Activated T-helper 1 cell treated with anti-CD3 and anti-CD28 coated beads, Interleukin-2, amount 50 U/mL, for 16 hours (primary cell): ENCODE measurements at places on chromosomes 3 and 15.

- DNase-seq = no peak
These were observed 26.4 kb upstream of the SKIL start for GRCh38 chr3:170331143-170331542.

GRCh38 chr15:84988909-84989644 is 7.4 kb downstream of the PDE8A start:
- DNase-seq = no peak

DNA sequence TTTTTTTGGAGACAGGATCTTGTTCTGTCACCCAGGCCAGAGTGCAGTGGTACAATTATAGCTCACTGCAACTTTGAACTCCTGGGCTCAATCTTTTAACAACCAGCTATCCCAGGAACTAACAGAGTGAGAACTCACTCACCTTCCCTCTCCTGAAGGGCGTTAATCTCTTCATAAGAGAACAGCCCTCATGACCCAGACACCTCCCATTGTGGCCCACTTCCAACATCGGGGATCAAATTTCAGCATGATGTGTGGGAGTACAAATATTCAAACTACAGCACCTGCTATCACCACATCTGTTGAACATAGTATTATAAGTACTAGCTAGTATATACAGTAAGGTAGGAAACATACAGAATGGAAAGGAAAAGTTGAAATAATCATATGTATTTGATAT is 132.5 kb downstream of the DOCK3 start:
- DNase-seq = no peak

- DNase-seq = no peak
These were observed 640.4 kb upstream of the ROBO1 start for GRCh38 chr3:80408030-80408721.

- DNase-seq = no peak
These were observed at the start of gene PCOLCE2 for GRCh38 chr3:142888481-142889211. Gene PCOLCE2 (minus strand): TSS chr3:142889083. CDS start chr3:142888896, 187 bp downstream.

DNA sequence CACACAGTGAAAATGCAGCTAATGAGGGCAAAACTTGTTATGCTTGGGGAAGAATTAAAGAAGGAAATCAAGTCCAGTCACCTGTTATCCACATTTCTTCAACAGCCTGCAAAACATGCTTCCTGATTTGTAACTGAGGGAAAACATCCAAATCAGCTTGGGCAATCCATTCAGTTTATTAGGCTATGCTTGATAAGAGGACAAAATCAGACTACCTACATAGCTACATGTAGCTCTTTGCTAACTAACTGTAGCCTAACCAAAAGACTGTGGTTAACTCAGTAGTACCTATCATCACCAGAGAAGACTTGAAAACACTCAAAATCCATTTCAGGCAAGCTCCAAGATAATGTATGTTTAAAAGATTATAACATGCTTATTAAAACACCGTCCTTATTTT is 436.4 kb downstream of the SHQ1 start:
- DNase-seq = no peak

DNA sequence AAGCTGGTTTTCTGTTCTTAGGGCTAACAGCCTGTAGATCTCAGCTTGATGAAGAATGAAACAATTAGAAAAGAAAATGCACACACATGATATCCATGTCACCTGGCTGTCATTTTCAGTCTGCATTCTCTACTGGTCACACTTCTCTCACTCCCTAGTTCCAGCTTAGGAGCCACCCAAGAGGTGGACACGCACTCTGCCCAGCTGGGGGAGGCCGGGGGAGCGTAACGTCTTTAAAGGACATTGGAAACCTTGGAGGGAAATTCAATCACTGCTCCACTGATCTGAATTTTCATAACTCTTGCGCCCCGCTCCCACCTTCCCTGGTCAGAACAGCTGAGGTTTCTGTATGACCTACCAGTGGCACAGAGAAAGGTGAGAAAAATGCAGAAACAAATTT is 79.7 kb downstream of the RAB11A start:
- no peak for DNase-seq

GRCh38 chr3:43862992-43863805 is 172.5 kb downstream of the ABHD5 start:
- DNase-seq = no peak

DNA sequence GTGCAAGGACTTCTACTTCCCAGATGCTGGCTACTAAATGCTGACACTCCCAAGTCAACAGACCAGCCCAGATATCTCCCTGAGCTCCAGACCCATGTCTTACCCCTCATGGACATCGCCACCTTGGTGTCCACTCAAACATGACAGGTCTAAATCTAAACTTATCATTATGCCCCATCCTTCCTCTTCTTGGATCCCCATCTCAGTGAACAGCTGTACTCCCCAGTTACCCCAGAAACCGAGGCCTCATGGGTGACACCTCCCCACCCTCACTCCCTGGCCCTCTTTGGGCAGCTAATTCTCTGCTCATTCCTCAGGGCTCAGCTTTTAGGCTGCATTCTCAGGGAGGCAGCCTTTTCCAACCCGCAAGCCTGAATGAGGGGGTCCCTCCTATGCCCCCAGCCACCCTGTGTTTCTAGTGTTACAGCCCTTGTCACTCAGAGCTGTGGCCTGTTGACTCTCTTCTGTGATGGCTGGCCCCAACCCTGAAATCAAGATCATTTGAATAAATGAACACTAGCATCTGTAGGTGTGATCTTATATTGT is 5.4 kb downstream of the EHD4 start:
- no peak for DNase-seq

GRCh38 chr3:78511840-78512239 is 1256.0 kb downstream of the ROBO1 start:
- no peak for DNase-seq

GRCh38 chr3:124044956-124045355 is 53.0 kb upstream of the ROPN1 start:
- no peak for DNase-seq

DNA sequence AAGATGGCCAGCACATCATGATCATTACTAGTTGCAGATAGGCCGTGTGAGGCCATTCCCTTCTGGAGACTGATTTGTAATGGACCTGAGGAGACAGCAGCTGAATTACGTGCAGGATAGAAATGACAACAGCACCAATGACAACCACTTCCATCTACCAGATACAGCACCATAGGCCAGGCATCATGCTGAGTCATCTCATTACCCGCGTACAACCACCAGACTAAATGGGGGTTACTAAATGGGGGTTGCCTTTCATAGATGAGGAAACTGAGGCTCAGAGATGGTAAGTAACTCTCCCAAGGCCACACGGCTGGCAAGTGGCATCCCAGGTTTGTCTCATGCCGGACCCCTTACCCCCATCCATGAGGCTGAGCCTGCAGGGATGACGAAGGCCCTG is 32.8 kb upstream of the FAM107A start:
- DNase-seq = no peak

- DNase-seq = no peak
These were observed 4.6 kb upstream of the DAG1 start for GRCh38 chr3:49465270-49466034.

DNA sequence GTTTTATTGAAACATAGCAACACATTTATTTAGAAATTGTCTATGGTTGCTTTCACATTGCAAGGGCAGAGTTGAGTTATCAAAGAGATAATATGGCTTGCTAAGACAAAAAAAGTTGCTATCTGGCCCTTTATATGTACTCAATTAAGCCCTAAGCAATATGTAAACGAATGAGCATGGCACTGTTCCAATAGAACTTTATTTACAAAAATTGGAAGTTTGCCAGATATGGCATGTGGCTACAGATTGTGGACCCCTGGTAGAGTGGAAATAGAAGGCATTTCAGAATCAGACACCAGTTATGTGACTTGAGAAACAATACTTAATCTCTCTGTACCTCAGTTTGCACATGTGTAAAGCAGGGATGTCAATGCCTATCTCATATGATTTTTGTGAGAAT is 515.6 kb upstream of the SGO1 start:
- no peak for DNase-seq

DNA sequence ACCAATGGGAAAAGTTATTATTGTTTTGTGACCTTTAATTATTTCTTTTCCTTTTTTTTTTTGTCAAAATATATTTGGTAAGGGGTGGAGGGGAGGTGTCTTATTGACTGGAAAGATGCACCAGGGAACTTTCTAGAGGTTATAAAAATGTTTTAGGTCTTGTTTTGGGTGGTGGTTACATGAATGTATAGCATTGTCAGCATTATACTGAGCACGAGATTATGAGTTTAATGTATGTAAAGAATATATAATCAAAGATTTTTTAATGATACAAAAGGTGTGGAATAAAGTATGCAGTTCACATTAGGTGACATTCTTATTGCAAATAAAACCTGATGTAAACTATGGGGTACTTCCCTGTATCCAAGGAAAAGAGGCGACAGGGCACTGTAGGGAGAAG is 23.0 kb upstream of the MAP3K13 start:
- DNase-seq = no peak

DNA sequence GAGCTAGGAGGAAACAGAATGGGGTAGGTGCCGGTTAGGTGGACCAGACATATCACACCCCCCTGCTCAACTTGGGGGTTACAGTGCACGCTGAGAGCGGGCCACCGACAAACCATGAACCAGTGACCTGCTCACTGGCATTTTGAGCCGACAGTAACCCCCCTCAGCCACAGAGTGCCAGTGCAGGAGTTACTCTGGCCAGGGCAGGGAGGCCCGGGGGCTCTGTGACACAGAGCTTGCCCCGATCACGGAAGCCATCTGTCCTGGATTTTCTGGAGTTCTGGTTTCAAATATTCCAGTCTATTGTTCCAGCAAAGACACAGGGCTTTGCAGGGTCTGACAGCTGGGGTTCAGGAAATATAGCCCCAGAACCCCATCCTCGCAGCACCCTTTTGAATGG is 225.2 kb downstream of the VPS13C start:
- DNase-seq = no peak

DNA sequence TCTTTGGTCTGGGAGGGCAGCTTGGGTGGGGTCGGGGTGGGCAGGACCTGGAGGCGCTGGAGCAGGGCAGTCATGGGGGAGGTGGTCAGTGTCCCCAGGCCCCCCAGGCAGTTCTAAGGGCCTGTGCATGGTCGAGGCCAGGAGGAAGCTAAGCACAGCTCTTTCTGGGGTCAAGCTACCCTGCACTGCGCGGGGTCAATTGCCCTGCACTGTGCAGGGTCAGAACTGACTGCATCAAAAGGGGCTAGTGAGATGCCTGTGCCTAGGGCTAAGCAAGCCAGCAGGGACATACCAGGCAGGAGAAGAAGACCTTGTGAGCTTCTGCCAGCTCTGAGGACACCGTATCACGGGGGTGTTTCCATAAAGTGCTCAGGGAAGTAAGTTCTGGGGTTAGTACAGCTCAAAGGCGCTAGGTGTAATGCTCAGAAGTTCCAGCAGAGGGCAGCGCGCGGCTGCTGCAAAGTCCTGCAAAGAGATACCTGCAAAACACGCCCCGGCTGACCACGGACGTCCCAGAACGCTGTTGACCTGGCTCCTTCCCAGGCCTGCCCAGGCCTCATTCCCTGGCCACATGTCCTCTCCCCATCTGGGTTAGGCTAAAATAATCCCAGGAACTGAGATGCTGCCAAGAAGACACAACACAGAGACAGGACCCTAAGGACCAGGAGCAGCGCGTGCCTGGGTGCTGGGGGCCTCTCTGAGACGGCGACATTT is 18.8 kb upstream of the IQSEC1 start:
- peak; percentile 73 for DNase-seq

DNA sequence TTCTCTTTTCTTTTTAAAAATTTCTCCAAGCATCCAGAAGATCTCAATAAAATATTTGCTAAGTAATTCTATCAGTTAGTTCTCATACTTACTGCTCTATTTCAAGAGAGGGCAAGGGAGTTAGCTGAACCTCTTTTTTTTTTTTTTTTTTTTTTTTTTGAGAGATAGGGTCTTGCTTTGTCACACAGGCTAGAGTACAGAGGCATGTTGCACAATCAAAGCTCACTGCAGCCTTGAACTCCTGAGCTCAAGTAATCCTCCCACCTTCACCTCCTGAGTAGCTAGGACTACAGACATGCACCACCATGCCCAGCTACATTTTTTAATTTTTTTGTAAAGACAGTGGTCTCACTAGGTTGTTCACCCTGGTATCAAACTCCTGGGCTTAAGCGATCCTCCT is 21.4 kb downstream of the HDC start:
- no peak for DNase-seq

DNA sequence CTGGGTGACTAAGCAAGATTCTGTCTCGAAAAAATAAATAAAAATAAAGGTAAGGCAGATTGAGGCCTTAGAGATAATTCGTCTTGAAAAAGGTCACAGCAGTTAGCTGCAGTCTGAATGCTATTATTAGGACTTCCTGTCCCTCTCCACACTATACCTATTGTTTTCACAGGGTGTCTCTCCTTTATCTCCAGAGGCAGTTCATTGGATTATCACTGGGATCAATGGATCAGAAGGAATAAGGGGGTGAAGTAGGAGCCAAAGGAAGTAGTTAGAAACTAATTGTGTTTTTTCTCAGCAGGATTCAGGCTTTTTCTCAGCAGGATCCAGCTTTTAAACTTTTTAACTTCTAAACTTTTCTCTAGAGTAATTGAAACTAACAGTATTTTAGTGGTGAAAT is 326.9 kb downstream of the IL5RA start:
- no peak for DNase-seq

GRCh38 chr15:63917588-63918316 is 84.0 kb upstream of the HERC1 start:
- DNase-seq = no peak

DNA sequence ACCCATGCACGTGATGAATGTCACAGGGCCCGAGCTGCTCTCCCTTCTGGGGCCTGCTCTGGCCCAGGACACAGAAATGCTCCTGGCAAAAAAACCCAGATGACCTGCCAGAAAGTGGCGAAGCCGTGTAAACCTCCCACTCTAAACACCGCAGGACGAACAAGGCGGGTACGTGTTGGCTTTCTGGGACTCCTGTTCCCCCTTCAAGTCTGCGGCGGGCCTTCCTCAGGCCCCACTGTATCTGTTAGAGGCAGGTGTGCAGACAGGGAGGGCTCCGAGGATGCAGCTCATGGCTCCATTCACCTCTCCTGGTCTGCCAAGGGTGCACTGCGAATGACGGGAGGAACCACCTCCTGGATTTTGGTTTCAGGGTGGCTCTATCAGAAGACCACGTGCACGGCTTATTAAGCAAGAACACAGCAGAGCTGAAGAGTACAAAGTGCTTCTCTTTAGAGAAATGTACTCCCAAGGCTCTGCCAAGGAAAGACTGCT is 173.8 kb downstream of the ADAMTS17 start:
- no peak for DNase-seq
